ENCODE measurements at places on chromosomes 4 and X. TPM values are rescaled to one million over a fixed set of nuclear protein-coding genes. Genes with fewer than 3 reads are reported as not detected.

DNA sequence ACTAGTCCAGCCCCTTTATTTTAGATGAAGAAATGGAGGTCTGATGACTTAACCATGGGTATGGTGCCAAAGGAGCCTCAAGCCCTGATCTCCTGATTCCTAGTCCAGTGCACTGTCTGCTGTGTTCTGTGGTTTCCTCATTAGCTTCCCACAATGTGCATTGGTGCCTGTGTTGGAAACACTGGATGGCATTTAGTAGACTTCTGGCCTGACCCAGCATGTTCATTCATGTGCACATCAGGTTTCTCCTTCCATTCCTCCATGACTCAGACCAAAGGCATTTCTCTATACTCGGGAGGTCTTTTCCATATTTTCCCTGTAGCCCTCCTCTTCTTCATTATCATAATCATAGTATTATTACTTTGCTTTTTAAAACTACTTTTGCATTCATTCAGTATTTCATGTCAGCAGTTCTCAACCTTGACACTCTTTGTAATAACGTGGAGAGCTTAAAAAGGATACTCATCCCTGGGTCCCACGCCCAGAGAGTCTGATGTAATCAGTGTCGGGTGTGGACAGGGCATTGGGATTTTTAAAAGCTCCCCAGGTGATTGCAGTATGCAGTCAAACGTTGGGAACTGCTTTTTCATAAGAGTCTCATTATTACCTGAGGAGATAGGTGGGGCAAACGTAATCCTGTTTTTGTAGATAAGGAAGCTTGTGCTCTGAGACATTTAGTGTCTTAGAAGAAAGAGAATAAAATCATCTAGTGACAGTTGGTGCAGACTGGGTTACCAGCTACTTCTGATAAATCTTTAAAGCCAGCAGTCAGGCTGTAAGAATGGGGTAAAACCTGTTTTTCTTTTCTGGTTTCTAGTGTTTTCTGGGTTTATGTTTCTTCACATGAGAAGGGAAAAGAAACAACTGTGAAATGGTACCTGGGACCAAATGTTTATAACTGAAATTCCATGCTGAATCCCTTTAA is 40.9 kb upstream of the XK start:
- no peak for DNase-seq

MED28 gene
- total RNA-seq, result 71.9 TPM

CAPN6 gene
- not detected for total RNA-seq

REELD1 gene
- total RNA-seq, result 2.6 TPM

SPACA5 gene
- not detected for total RNA-seq

GRCh38 chr4:129526812-129527211 is 430.9 kb downstream of the C4orf33 start:
- no peak for DNase-seq

DNA sequence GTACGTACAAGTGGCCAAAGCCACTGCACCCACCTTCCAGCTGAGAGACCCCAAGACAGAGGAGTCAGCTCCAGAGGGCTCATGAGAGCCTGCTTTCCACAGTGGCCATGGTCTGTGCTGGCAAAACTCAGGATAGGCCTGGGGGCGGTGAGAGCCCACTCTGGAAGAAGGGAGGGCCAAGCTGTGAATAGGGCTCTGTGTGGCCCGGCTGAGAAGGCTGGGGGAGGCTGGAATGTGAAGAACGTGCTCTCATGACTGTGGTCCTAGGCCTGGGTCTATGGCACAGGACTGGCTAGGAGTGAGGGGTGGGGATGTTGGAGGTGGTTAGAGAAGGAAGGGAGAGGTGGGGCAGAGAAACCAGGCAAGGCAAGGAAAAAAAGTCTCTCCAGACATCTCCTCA is 13.3 kb downstream of the STARD8 start:
- no peak for DNase-seq

PNMA6A gene
- total RNA-seq, result 0.38 TPM

GRCh38 chrX:74349387-74349786 is 45.4 kb downstream of the ZCCHC13 start:
- no peak for DNase-seq

AVPR2 gene
- not detected for total RNA-seq

GRCh38 chr4:37609626-37610025 is 76.5 kb downstream of the RELL1 start:
- no peak for DNase-seq

HSD17B13 gene
- total RNA-seq, result 0.35 TPM

- DNase-seq, result no peak
Measured at GRCh38 chrX:71872542-71873458, 37.8 kb upstream of the NHSL2 start.

BTK gene
- 193 TPM for total RNA-seq

SPANXA2 gene
- not detected for total RNA-seq

SLC6A14 gene
- not detected for total RNA-seq

DNA sequence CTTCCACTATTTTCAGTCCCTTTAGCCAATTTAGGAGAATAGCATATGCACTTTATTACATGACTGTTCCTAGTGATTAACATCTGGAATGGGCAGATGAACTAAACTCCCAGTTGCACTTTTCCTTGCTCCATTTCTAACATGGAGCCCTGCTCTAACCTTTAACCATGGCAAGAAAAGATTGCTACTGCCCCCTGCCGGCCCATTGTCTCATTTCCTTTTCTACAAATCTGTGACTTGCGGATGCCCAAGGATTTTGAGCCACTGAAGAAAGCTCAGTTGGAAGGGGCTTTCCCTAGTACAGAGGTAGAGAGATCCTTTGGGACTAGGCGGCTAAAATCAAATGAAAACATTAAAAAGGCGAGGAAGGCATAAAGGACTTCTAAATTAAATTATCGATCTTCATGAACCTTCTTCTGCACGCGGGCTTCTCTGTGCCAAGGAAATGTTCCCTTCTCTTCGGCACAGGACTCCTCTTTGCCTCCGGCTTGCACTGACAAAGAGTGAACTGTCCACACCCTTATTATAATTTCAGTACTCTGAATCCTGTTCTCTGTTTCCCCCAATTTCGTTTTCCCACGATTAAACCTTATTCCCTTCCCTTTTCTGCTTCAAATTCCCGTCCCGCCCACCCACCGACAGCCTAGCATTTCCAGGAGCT is 577 bp upstream of the GLRA2 start:
- DNase-seq, result no peak

All from activated B cell treated with CpG ODN at 0.5 μM for 24 hours (primary cell).